Left colon (tissue), 2 donors: ENCODE measurements at places on chromosomes 13 and 19. TPM values are rescaled to one million over a fixed set of nuclear protein-coding genes. Genes with fewer than 3 reads are reported as not detected.

GRCh38 chr19:48997972-48998371, 4.3 kb downstream of the RUVBL2 start:
- DNase-seq, result peak; percentile 76

KLF1 gene
- not detected for total RNA-seq

PSPN gene
- total RNA-seq, result 3.8 TPM

DNA sequence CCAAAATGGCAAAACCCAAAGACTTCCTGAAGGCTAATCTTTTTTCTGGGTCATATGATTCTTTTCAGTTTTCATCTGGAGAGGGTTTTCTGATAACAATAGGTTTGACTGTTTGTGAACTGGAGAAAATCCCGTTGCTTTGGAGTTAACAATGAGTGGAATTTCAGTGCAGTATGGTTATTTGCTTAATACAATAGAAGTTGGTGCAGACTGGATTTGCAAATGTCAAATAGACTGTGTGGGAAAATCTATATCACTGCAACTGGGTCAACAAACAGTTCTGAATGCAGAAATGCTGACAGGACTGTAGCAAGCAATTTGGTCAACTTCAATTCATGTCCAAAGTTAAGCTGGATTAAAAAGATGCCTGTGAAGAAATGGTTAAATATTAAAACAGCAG, 267.5 kb upstream of the ARGLU1 start:
- no peak for DNase-seq

FBXO17 gene
- total RNA-seq, result 1.1 TPM

DNA sequence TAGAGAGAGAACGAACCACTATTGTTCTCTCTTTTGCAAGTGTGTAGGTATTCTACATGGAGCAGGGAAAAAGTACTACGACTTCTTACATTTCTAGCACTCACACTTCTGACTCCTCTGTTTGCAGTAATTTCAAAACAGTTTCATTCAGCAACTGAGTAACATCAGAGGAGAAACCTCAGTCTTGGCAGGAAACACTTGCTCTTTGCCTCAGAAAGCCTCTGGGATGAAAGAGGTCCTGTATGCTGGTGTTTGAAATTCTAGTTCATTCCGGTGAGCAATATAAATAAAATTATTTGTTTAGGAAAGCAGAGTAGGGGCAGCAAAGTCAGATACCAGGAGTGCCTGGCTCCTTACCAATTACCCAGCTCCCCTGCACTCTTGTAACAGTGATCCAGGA, 595.5 kb downstream of the TBC1D4 start:
- no peak for DNase-seq

- peak; percentile 97 for DNase-seq
Observed at GRCh38 chr19:41958367-41959055, 610 bp downstream of the RABAC1 start.

KATNAL1 gene
- 3.3 TPM for total RNA-seq

PPP1R13L gene
- 34.1 TPM for total RNA-seq

DNA sequence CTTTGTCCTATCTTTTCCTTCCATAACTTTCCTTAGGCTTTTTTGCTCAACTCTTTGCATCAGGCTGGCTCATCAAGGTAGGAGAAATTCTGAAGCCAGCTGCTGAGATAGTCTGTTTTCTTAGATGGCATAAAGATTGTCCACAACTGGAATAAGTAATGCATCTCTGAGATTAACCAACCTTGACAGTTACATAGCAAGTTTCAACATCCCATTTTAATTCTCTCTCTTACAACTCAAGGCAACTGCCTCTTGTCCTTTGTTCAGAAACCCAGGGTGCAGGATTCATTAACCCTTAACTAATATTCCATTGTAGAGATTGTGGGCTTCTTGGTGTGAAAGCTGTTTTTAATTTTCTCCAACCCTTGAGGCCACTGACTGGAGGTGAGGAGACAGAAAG, 239.2 kb downstream of the LACC1 start:
- no peak for DNase-seq

CASP14 gene
- total RNA-seq, result not detected

- peak; percentile 62 for DNase-seq
Observed at GRCh38 chr19:4567584-4568071, 8.1 kb upstream of the SEMA6B start.

- peak; percentile 8 for DNase-seq
Observed at GRCh38 chr19:2611483-2612464, 90.7 kb downstream of the GNG7 start.

DNA sequence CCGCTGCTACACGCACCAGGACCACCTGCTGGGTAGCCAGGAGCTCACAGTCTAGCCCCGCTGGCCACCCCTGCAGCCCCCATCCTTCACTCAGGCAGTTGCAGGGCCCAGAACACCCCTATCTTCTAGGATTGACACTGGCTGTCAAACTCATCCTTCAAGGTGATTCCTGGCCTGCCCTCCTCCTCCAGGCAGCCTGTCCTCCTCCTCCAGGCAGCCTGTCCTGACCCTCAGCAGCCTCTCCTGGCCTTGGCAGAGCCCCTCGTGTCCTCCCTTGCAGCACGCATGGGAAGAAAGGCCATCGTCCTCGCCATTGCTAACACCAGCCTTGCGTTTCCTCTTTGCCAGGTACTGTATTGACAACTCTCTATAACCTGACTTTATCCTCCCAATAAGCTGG, 3.8 kb upstream of the EPS8L1 start:
- no peak for DNase-seq
